ENCODE measurements at places on chromosomes 11 and 22. TPM values are rescaled to one million over a fixed set of nuclear protein-coding genes. Genes with fewer than 3 reads are reported as not detected.

DEUP1 gene
- total RNA-seq, result not detected

- no peak for DNase-seq
These were observed 50.4 kb upstream of the PRSS23 start for GRCh38 chr11:86749821-86750401.

- no peak for DNase-seq
These were observed 55.0 kb downstream of the DNAJC24 start for GRCh38 chr11:31424652-31425051.

- no peak for DNase-seq
These were observed 33.8 kb upstream of the CD82 start for GRCh38 chr11:44531636-44532035.

DNA sequence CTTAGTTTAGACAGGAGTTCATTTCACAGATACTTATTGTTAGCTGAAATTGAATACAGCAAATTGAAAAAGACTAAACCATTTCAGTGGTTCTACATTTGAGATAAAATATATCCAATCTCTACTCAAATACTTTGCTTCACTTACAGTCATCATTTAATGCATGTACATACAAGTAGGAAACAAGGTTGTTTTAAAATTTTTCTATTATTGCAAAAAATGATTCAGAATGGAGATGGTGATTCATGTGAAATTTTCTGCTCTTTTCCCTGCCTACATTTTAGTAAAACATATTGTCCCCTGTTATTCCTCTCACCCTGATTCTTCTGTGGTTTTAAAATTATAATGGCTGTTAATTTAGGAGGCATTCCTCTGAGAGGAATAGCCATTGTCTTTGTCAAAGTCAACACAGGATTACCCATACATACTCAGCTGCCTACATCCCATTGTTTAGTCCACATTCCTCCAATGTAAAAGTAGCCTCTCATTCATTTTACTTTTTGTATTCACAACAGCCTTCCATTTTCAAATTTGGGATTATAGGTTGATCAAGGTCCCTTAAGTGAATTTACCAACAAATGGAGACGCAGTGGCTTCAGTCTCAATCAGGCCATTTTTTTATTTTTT lies 60.1 kb downstream of the TRPC6 start:
- no peak for DNase-seq

GRCh38 chr22:24848559-24849168 lies 42.7 kb downstream of the SGSM1 start:
- DNase-seq, result no peak

DRD4 gene
- 3.1 TPM for total RNA-seq

DNA sequence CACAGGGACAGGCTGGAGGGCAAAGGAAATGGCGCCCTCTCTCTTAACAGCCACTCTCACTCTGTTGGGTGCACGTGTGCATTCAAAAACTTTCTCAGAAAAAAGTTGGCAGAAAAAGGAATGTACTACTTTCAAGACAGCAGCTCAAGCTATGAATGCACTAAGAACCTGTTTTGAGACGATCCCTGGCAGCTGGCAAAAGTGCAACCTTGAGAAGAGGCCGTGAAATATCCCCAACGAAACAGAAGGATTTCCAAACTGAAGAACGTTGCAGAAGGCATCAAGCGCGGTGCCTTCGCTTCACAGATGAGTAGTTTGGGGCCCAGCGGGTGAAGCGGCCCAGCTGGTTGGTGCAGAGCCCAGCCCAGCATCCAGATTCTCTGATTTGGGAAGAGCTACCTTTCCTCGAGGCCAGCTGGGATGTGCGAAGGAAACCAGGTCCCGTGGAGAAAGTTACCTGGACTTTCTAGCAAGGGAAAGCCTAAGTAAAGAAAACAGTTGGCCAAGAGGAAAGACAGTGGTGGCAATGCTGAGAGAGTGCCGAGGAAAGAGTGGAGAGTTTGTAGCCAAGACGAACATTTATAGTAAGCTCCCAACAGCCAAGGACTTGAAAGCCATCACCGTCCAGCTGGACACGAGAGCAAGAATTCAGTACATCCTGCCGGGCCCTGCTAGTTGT lies 16.3 kb downstream of the IFT27 start:
- DNase-seq, result no peak

- no peak for DNase-seq
These were observed 59.2 kb upstream of the CD5 start for GRCh38 chr11:61042961-61043540.

DNA sequence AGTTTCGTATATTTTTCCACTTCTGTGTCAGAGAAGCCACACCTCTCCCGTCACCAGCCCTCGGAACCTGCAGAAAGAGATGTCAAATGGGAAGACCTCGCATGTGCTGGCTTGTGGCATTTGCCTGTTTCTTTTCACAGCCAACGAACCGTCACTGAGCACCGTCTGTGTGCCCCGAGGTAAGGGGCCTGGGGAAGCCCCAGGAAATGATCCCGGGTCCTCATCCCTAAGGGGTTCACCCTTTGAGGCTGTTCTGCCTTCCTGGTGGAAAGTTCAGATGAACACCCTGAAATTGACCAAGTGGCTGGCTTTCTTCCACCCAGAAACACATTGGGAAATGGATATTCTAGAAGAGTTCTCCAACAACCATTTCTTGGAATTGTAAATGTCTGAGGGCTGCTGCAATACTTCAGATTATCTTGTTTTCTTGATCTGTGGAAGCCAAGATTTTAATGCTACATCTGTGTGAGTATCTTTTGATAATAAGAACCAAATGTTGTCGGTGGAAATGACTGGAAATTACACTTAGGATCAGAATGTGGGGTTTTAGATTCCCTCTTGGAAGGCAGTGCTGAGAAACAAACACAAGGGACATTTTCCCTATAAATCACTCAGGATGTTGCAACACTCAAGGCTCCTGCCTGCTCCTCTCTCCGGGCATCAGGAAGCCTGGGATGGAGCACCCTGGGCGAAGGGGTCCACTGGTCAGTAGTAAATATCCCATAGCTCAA lies 37.6 kb downstream of the RIBC2 start:
- DNase-seq, result no peak

TIGD3 gene
- total RNA-seq, result 2.0 TPM

PRAME gene
- not detected for total RNA-seq

MPZL2 gene
- total RNA-seq, result not detected

GRCh38 chr11:40293655-40294348 lies 1165.7 kb downstream of the LRRC4C start:
- DNase-seq, result peak; percentile 27

GRCh38 chr11:47887910-47888569 lies 39.9 kb upstream of the NUP160 start:
- DNase-seq, result no peak

ZNF214 gene
- not detected for total RNA-seq

GRCh38 chr11:26858098-26858497 lies 135.8 kb upstream of the FIBIN start:
- no peak for DNase-seq

SLC43A3 gene
- 62.1 TPM for total RNA-seq

BEST1 gene
- 1.9 TPM for total RNA-seq

DNA sequence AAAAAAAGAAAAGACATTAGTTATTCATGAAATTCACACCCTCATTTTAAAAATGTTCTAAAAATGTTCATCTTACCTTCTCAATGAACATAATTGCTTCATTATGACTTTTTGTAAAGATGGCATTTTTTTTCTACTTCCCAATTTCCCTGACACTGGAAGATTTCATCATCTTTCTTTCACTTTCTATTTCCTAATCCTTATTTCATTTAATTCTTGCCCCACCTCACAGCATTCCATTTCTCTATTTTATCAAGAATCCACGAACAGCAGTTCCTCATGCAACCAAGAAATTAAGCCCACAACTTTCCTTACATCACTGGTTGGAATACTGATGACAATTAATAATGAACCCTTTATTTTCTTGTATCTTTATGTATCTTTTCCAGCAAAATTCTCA lies 1.9 kb downstream of the PATL1 start:
- no peak for DNase-seq

FREY1 gene
- total RNA-seq, result 3.7 TPM

- no peak for DNase-seq
These were observed 29.4 kb downstream of the SIK2 start for GRCh38 chr11:111631666-111632039.

CFAP300 gene
- not detected for total RNA-seq

TTC38 gene
- total RNA-seq, result 2.4 TPM

- DNase-seq, result no peak
These were observed 13.5 kb downstream of the C11orf97 start for GRCh38 chr11:94525546-94526324.

DNA sequence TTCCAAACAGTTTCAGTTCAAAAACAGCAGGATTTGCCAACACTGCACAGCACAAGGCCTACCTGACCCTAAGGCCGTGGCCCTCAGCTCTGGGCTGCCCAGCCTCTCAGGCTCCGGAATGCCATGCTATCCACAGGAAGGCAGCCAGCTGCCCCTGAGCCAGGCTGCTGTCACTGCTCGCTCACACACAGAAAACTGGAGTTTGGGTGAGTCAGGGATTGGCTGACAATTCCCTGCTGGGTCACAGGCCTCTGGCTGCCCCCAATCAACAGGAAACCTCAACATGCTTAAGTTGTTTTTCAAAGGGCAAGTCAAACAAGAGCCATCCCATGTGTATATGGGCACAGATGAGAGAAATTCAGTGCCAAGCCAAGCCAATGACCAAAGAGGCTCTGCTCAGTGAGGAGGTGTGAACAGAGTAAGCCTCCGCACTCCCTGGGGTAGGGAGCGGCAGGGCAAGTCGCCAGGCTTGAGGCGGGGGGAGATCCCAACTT lies 50.2 kb downstream of the RPL27A start:
- DNase-seq, result no peak

H19 gene
- not detected for total RNA-seq

DNA sequence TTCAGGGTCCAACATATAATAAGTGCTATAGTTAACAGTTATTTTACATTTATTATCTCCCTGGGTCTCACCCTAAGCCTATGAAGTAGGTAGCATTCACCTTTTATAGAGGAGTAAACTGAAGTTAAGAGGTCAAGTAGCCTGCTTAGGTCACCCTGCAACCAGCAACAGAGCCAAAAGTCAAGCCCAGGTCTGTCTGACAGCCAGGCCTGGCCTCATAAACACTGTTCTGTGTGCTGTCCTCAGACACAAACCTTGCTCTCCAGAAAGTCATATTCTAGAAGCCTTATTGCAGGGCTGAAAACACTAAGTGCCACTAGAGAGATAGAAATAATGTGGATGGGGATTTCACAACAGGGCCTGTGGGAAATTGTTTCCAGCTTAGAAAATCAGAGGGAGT lies 59.3 kb downstream of the BDNF start:
- no peak for DNase-seq

KCTD21 gene
- 2.7 TPM for total RNA-seq

ZFTA gene
- total RNA-seq, result 12.7 TPM

GRCh38 chr11:774873-775592 lies 2.3 kb downstream of the GATD1 start:
- DNase-seq, result no peak

DNA sequence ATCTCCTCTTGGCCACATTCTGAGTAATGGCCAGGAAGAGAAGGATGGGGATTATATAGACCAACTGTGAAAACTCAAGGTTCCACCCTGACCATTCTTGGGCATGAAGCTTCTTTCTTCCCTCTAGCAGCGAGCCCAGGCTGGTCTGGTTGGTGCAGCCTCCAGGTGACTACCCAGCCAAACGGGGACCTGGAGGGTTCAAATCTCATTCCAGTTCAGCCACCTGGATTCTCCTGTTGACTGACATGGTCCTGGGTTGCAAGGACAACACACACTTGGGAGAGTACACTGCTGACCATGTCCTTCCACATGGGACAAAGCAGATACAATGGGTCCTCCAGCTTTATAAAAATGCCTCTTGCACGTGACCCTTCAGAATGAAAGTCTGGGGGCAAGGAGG lies 67.0 kb downstream of the SHANK2 start:
- no peak for DNase-seq

- DNase-seq, result no peak
These were observed 19.2 kb downstream of the NTM start for GRCh38 chr11:131389582-131389981.

YPEL4 gene
- total RNA-seq, result 0.55 TPM

Data from OCI-LY7 (cell line).